Brain pericyte (primary cell): ENCODE measurements at places on chromosomes 3 and 15.

DNA sequence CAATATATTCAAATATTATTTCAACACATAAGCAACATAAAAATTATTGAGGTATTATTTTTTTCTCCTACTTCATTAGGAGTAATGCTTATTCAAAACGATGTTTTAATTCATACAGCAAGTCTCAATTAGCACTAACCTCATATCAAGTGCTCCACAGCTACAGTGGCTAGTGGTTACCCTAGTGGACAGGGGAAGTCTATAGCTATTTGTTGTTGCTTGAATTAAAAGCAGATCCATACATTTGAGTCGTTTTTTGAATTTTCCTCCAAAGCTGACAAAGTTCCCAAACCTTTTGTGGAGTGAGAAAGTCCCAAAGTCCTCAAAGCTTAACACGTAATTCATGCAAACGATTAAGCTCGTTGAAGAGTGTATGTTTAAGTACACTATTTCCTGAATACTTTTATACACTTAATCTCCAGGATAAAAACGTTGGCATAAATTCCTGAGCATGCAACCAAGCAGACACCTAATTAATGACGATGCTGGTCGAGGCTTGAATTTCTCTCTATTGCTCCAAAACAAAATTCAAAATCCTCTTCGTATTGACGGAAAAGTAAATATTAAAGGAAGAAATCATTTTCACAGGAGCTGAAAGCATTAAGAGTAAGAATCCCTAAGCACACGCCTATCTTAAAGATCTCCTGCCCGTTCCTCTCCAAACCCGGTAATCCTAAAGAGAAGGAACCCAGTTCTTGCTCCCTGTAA is 985 bp downstream of the VPS13C start:
- no peak for DNase-seq

GRCh38 chr3:4722103-4722502 is 229.0 kb downstream of the ITPR1 start:
- DNase-seq = no peak

GRCh38 chr3:129370248-129370964 is 58.0 kb downstream of the EFCAB12 start:
- DNase-seq = no peak

DNA sequence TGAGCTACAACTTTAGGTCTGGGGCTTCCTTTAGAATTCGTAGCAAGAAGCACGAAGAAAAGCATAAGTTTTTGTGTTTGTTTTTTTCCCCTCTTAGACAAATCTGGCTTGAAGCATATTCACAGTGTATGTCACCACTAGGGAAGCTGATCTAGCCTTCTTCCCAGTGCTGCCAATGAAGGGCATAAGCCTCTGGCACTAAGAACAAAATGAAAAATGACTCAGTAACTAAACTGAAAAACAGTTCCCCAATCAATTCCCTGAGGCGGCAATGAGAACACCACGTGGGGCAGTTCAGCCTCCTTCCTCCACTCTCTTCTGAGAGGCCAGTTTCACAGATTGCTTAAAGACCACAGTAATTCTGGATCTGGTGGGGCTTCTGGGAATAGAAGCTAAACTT is 338.1 kb downstream of the GAP43 start:
- DNase-seq = no peak

- DNase-seq = no peak
Observed at GRCh38 chr3:52238193-52238760, 681 bp downstream of the TWF2 start.

DNA sequence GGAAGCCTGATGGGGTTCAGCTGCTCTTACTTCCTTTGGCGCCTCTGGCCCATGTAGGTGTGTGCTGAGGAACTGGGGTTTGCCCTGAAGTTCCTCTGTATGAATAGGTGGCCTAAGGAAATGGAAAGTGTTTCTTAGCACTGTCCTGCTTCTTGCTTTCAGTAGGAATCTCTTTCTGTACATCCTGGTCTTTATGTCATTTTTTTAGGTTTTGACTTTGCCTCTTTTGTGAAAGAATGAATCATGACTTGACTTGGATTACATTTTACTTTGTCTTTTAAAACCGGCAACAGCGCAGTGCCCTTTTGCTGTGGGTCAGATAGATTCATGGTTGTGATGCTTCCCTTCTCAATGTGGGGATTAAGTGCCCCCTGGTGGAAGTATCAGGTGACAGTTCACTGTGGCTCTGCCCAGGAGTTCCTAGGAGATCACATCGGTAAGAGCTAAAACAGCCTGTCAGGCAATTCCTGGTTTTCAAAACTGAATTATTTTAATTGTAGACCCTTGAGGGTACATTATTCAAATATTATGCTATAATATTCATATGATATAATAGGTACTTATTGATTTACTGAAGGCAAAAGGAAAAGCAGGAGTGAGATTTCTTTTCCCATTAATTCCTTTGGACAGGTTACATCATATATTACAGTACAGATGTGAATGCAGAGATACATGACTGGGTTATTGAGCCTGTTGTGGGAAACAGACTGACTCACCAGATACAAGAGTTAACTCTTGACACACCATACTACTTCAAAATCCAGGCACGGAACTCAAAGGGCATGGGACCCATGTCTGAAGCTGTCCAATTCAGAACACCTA is 95.4 kb downstream of the HCN4 start:
- no peak for DNase-seq

DNA sequence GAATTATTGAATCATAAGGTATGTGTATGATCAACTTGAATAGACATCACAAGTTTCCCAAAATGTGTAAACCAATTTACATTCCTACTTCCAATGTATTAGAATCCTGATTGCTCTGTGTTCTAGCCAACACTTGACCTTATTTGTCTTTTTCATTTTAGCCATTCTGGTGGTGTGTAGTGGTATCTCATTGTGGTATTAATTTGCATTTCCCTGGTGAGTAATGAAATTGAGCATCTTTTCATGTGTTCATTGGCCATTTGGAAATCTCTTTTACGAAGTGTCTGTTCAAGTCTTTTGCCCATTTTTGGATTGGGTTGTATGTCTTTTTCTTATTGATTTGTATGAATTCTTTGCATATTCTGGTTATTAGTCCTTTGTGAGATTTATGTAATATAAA is 138.0 kb downstream of the RBPMS2 start:
- no peak for DNase-seq

DNA sequence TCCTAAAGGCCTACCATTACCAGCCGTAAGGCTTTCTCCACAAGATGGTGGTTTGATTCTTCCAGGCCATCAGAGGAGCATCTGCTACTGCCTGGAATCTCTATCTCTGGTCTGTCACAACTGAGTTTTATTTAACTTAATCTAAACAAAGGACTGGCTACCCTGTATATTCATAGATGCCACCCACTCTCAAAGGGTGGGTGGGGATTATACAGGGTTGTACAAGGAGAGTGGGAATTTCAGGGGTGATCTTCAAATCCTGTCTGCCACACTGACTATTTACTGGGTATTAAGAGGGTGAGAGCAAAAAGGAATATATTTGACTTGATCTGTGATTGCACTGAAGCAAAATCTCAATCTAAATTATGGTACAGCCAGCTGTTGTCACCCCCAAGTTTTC is 253.3 kb downstream of the MBNL1 start:
- no peak for DNase-seq

GRCh38 chr3:125140818-125141595 is 71.5 kb downstream of the SLC12A8 start:
- no peak for DNase-seq

GRCh38 chr3:14846226-14846880 is 27.6 kb downstream of the FGD5 start:
- DNase-seq = no peak

DNA sequence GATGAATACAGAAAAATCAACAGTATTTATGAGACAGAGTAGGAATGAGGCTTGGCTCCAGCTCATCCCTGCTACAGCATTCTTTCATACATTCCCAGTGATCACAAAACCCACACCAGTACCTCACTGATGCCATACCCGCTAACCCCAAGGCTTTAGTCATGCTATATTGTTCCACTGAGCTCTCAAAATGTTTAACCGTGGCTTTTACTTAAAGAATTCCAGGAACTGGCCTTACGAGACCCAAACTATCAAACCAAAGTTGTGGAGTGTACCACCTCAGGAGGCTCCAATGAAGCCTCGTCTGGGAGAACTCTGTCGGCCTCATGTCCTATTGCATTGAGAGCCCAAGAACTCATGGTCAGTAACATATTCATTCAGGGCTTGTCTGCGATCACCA is 278.9 kb downstream of the ULK4 start:
- no peak for DNase-seq

- no peak for DNase-seq
Observed at GRCh38 chr3:188088948-188089685, 64.8 kb upstream of the LPP start.

GRCh38 chr3:130259166-130259874 is 86.2 kb upstream of the COL6A5 start:
- DNase-seq = no peak
